Uterus (tissue), 4 donors: ENCODE measurements at places on chromosomes 1 and 21.

DNA sequence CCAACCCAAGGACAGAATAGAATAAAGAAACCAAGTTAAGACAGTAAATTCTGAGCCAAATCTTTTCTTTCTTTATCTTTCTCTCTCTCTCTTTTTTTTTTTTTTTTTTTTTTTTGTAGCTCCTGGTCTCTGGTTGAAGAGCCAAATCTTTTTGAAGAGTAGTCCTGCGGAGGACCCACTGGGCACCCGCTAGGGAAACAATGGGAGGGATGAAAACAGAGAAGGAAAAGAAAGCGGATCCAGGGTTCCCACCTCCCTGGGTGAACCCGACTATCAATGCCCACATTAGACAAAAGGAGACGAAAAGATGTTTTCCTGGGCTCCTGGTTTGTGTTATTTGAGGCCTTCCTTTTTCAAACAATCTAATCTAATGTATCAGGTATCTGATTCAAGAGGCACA, 49.8 kb upstream of the FBXO28 start:
- DNase-seq = no peak

DNA sequence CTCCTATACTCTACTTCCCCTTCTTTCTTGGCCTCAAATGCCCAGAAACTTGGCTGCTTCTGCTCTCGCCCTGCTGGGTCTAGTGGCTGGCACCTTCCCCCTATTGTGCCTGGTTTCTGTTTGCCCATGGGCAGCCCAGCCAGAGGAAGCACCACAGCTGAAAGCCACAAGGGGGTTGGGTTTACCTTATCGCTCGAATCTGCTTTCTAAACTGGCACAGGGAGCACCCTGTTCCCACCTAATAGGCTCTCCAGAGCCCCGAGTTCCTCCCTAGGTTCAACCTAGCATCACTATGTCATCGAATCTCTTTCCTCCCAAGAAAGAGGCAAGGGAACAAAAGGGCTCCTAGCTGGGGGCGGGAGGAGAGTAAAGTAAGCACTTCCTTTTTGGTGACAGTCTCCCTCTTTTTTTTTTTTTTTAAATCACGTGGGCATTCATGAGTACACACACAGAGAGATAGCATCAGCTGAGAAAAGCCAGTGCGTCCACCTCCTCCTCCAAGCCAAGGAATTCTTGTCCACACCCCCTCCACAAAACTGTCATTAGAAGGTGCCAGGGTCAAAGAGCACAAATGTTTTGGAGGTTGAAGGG, 72.8 kb downstream of the PLEKHA6 start:
- DNase-seq = no peak

DNA sequence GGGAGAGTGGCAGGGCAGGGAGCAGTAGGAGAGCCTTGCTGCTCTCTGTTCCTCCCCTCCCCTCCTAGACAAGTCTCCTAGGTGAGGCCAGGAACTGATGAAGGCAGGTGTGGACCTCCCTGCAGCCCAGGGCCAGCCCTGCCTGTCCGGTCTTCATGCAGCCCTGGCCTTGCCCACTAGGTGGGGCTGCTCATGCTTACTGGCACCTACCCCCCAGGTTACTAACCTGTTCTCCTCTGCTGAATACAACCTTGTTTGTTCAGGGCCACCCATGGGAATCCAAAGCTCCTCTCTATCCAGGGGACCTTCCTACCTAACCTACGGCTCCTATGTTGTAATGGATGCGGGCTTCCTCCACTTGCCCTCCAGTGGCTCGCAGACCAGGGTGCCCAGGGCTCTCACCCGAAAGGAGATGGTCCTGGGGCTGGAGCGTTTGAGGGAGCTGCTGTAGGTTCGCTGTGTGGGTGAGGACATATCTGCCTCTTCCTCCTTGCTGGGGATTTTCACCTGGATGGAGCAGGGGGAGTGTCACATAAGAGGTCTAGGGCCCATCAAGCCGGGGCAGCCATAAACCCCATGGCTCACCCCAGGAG, 7.9 kb upstream of the TNNT2 start:
- DNase-seq = no peak

DNA sequence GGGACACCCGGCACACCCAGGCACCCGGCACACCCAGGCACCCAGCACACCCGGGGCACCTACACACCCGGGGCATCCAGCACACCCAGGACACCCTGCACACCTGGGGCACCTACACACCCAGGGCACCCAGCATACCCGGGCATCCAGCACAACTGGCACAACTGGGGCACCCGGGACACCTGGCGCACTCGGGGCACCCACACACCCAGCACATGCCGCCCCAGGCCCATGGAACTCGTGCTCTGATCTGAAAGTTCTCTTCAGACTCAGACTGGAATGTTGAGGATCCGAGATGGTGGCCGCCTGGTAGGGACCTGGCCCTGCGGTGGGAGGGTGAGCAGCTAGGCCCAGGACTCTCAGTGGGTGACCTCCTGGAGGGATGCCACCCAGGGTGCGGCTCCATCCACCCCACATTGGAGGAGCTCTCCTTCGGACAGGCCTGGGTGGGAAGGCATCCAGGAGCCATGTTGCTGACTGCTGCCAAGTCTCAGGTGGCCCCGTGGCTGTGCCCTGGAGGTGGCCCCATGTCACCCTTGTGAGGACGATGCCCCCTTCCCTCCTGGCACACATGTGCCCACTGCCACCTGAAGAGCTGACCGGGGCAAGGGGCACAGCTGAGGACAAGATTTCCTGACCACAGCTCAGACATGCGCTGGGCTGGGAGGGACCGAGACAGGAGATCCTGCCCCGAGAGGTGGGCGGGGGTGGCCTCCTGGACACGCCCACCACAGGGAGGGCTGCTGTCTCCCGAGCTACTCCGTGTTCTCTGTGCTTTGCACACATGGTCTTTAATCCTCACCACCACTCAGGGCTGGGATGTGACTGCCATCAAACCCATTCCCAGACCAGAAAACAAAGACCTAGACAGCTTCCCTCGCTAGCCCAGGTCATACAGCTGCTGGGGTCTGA, 37.0 kb downstream of the UBE2G2 start:
- DNase-seq = no peak

GRCh38 chr1:115837740-115838421, 3.0 kb downstream of the NHLH2 start:
- DNase-seq = no peak

GRCh38 chr1:239976130-239976968, 115.3 kb upstream of the FMN2 start:
- DNase-seq = no peak

- no peak for DNase-seq
Measured at GRCh38 chr1:42821690-42822089, 4.5 kb upstream of the SVBP start.

- DNase-seq = no peak
Measured at GRCh38 chr1:233735331-233735730, 121.4 kb downstream of the KCNK1 start.
